ENCODE measurements at places on chromosomes 6 and 20.

DNA sequence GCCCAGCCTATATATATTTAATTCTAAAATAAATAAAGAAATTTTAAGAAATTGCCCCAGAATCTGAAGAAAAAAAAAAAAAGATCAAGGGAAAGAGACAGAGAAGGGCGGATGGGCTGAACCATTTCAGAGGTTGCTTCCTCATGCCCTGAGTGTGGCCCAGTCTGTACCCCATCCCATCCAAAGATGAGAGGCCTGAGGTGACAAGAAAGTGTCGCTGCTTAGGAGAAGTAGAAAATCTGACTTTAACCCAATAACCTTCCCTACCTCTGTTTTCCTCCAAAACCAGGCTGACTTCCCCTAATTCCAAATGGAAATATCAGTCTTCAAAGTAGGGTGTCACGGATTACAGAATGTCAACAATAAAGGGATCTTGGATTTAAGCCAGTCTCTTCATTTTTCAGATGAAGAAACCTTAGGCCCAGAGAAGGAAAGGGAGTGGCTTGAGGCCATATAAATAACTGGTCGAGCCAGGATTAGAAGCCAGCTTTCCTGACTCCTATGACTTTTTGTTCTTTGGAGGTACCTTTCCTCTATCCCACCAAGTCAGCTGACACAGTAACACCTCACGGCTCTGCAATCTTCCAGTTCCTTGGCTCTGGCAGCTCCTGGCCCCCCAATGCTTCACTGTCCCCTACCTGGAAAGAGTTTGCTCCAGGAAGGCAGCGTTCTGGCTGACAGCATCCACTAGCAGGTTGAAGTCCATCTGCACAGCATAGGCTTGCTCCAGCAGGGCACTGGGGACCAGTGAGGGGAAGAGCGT lies 10.1 kb downstream of the GSS start:
- no peak for DNase-seq

GRCh38 chr20:38880952-38881735 lies 45.1 kb upstream of the FAM83D start:
- no peak for DNase-seq

DNA sequence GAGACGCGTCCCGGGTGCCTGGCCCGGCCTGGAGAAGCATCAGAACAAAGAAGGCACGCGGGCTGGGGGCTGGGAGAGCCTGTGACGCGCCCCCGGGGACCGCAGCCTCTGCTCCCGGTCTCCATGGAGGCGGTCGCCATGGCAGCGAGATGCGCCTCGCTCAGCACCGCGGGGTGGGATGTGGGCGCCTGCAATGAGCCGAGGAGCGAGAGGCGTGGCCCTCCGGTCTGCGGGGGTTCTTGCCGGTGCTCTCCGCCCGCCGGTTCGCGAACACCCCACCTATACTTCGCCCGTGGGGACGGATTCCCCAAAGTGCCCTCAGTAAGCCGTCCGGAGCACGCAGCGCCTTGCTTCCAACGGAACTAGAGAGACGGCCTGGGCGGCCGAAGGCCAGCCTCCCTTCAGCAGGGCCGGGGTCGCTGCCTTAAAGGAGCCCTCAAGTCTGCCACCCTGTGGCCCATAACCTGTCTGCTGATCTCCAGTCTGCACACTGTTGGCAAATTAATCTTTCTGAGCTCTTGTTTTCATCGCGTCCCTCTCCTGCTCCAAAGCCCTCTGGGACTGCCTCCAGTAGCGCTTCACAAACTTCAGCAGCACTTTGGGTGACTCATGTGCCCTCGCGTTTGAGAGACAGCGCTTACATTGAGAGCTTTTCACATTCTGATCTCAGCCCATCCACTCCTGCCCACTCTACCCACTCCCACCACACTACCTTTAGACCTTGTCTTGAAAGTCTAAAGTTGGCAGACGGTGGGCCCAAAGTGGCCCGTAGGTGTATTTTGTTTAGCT lies 983 bp upstream of the ADISSP start:
- DNase-seq = peak; percentile 59

DNA sequence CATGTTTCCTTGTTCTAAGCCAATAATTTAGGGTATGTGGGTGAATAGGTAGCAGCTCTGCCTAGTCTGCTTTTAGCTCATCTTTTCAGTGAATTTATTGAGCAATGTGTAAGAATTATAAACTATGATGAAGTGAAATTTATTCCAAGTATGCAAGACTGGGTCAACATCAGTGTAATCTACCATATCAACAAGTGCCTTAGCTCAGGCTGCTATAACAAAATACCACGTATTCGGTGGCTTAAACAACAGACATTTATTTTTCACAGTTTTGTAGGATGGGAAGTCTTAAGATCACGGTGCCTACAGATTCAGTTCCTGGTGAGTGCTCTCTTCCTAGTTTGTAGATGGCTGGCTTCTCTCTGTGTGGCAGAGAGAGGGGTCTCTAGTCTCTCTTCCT lies 54.0 kb downstream of the LYRM2 start:
- no peak for DNase-seq

- no peak for DNase-seq
Observed at GRCh38 chr20:10467681-10468339, 32.7 kb downstream of the SLX4IP start.

- no peak for DNase-seq
Observed at GRCh38 chr6:118719351-118720124, 68.1 kb upstream of the CEP85L start.

DNA sequence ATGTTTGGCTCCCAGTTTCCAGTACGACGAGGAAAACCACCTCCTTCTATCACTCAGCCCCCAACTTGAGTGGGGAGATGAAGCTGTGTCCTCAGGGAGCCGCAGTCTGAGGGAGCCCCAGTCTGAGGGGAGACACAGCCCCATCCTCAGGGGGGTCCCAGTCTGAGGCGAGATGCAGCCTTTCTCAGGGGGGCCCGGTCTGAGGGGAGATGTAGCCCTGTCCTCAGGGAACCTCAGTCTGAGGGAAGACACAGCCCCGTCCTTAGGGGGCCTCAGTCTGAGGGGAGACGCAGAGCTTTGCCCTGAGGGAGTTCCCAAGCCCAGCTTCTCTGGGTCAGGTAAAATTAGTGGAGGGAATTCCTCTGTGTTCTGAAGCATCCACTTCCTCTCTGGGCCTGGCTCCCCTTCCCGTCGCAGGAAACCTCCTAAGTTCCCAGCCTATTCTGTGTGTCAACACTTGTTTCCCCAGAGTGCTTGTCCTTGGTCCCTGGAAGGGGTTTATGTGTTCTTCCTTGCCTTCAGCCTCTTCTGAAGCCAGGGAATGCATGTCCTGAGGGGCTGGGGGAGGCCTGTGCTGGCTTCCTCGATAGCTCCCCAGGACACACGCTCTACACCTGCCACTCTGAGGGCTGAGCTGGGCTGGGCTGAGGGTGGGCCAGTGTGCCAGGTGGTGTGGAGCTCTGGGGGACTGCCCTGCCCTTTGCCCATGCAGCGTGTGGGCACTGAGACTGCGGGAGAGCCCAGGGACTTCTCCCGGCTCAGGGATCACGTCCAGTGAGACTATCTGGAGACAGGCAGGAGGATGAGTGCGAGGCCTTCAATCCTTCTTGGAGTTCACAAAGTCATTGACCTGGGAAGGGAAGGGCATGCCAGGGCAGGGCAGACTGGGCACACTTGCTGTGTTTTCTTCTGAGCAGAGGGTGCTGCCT lies 55.4 kb downstream of the VEGFA start:
- no peak for DNase-seq

- no peak for DNase-seq
Observed at GRCh38 chr20:7291323-7291943, 523.9 kb downstream of the BMP2 start.

GRCh38 chr20:47338131-47338628 lies 18.3 kb downstream of the ZMYND8 start:
- no peak for DNase-seq

Data from DMS 273 treated with DMSO at 0.1 percent for 48 hours (cell line).